ENCODE measurements at places on chromosomes 6 and 20.
A peak's percentile ranks its signal among the peaks of the same experiment; 100 is the strongest.

GRCh38 chr6:160439751-160440150, 91.6 kb downstream of the SLC22A3 start:
- no peak for DNase-seq

GRCh38 chr20:19473922-19474286, 261.5 kb downstream of the SLC24A3 start:
- DNase-seq, result no peak

DNA sequence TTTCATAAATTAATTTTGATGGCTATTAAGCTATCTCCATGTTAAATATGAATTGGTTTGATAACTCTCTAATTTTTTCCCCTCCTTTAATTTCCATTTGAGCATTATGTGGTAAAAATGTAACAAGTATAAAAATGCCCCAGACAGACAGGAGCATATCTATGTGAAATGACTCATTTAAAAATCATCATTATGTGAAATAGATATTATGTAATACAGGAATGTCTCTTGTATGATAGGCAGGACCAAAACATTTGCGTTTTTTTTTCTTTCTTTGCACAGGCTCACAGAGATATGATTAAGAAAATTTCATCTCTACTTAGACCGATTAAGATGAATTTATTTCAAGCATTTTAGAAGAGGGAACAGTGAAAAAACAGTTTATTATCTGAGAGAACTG, 95.8 kb downstream of the AKAP7 start:
- DNase-seq, result no peak

GRCh38 chr6:167350731-167351655, 26.1 kb downstream of the TTLL2 start:
- DNase-seq, result peak; percentile 59

DNA sequence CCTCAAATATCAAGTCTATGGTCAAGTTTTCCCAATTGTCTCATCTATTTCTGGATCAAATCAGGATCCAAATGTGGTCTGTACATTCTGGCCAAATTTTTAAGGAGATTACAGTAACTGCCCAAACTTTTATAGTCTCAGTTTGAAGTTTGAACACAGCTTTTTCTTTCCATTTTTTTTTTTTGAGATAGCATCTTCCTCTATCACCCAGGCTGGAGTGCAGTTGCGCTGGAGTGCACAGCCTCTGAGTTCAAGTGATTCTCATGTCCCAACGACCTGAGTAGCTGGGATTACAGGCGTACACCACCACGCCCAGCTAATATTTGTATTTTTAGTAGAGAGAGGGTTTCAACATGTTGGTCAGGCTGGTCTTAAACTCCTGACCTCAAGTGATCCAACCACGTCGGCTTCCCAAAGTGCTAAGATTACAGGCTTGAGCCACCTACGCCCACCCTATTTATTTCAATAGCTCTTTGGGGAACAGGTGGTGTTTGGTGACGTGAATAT, 84.9 kb upstream of the CARMIL1 start:
- DNase-seq, result no peak

GRCh38 chr6:7903673-7904072, 6.9 kb downstream of the TXNDC5 start:
- no peak for DNase-seq
